CD4-positive, alpha-beta T cell treated with Interleukin-15 for 1 hour (primary cell): ENCODE measurements at places on chromosomes 1 and 21.

GRCh38 chr1:234532503-234532922, 53.5 kb upstream of the TARBP1 start:
- DNase-seq, result no peak

GRCh38 chr1:205991237-205991636, 12.0 kb downstream of the RAB7B start:
- DNase-seq, result no peak

GRCh38 chr1:30982937-30983336, 74.4 kb upstream of the SDC3 start:
- DNase-seq, result no peak

DNA sequence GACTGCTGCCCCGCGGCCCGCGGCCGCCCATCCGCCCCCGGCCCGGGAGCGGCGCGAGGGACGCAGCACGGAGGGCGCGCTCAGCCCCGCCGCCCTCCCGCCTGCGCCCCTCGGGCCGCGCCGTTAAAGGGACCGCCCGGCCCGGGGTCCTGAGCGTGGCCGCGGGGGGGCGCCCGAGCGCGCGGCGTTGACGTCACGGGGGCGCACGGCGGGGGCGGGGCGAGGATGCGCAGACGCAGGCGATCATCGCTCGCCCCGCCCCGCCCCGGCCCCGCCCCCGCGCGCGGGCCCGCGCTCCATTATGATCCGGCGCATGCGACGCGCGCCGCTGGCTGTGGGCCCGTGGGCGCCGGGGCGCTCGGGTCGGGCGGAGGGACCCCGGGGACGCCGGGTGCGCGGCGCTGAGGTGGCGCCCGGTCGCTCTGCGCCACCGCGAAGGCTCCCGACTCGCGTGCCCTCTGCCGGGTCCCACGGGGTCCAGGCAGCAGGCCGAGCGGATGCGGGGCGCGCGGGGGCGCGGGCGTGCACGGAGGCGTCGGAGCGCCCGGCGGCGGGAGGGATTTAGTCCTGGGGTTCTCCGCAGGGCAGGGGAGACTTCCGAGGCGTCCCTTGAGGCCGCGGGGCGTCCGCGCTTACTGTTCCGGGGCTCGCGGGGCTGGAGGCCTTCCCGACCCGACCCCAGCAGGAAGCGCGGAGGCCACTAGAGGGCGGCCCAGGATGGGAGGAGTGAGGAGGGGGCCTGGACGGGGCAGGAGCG, at the start of gene DVL1:
Gene DVL1, minus strand, starts transcription at position 163 of the 757 bp plus-strand sequence. CDS start 353 bp downstream, outside the sequence.
- DNase-seq, result peak; percentile 72

DNA sequence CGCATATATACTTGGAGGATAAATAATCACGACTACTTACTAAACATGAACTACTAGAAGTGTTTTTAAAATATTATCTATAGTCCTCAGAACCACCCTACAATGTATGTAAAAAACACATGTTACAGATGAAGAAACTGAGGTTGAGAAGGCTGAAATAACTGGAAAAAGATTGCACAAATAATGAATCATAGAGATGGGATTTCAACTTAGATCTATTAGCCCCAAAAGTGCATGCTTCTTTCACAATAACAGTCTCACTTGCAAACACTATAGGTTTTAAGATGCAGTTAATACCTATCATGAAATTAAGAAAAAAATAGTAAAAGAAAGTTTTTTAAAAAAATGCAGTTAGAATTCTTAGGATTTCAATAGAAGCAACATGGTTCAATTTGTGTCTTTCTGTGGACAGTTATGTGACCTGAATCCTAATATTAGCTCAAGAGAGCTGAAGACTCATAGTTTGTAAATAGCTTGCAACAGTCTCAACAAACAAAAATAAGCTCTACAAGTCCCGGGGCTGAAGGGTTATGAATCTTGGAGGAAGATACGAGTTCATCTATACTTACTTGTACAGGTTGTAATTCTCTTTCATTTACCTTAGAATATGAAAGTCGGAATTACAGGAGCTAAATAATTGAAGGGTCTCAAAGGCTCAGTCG, 58.6 kb upstream of the NTPCR start:
- no peak for DNase-seq

DNA sequence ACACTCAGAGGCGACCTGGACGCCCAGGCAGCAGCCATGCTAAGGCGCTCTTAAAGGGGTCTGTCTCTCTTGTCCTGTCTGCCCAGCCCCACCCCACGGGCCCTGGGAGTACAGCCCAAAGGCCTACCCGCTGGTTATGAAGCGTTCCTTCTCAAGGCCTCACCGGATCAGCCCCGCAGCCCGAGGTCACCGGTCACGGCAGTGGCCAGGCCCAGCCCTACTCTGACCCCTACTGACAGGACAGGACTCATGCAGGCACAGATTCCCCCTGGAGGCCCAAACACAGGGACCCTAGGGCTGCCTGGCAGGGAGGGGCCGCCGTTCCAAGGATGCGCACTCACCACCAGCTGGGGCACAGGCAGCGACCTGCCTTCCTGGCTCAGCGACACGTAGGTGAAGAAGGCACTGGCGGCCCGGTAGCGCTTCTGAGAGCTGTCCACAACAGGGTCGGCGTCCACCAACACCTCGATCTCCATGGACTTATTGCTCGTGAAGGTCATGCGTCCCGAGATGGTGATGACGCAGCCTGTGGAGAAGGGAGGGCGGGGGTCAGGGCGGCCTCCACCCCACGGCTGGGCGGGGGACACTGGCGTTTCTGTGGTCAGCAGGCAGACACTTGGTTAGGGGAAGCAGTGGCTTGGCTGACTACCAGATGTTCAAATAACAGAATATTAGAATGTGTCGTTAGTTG, 20.0 kb upstream of the GPR153 start:
- no peak for DNase-seq

GRCh38 chr1:73096841-73097240, 814.5 kb upstream of the NEGR1 start:
- DNase-seq, result no peak

GRCh38 chr1:54567961-54568360, 19.9 kb downstream of the ACOT11 start:
- DNase-seq, result no peak

- peak; percentile 40 for DNase-seq
These were observed at the start of gene ARHGEF16 for GRCh38 chr1:3453891-3454810. Gene ARHGEF16 (plus strand): TSS chr1:3454665. CDS start chr1:3463085, 8,420 bp downstream.

- no peak for DNase-seq
These were observed 252.6 kb downstream of the RHOU start for GRCh38 chr1:228987736-228988506.

DNA sequence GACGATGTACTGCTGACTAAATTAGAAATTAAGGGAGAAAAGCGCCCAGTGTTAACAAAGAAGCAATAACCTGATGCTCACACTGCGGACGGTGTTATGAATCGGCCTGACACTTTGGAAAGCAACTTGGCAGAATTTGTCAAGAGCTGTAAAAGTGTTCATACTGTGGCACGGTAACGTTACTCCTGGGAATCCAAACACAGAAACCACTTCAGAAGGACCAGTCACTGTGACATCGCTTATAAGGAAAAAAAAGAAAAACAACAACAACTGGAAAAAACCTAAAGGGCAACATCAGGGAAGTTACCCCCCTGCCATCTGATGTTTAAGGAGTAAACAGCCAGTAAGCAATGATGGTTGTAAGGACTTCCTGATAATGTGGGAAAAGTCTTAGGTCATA, 27.7 kb downstream of the CAPZB start:
- DNase-seq, result no peak

- DNase-seq, result no peak
These were observed 238.4 kb downstream of the C1orf94 start for GRCh38 chr1:34415140-34415539.

GRCh38 chr1:41521766-41522165, 37.3 kb upstream of the EDN2 start:
- no peak for DNase-seq

GRCh38 chr1:71027991-71028390, 19.6 kb downstream of the PTGER3 start:
- no peak for DNase-seq

- peak; percentile 11 for DNase-seq
These were observed 43.0 kb downstream of the SLC19A1 start for GRCh38 chr21:45499201-45499750.

DNA sequence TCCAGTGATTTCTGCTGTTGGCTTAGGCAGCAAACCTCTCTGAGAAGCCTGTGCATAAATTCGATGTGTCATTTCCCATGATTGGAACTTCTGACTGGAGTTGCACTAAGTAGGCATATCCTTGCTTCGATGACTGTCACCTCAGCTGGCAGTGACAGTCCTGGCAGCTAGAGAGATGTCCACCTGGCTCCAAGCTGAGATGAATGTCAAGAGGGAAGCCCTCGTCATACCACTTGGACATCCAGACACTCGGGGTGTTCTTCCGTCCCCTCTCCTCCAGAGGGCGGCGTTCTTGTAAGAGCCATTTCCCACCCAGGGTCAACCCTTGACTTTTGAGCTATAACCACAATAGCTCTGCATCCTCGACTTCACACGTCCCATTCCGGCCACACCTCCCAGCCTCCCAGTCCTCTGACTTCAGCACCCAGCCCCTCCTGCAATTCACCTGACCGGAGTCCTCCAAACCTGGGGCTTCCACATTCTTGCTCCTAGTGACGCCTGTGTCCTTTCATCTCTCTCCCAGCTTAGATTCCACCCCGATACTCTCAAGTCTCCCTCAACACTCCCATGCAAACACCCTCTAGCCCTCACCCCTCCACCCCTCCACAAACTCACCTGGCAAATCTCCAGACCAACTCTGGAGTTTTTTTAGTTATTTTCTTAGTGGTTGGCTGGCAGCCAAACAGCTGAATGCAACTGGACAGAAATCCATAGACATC, 17.3 kb downstream of the CA6 start:
- DNase-seq, result peak; percentile 53

GRCh38 chr1:40392221-40392620, 18.7 kb downstream of the SMAP2 start:
- DNase-seq, result no peak

- no peak for DNase-seq
These were observed 111.5 kb downstream of the SEC16B start for GRCh38 chr1:177858332-177858821.

GRCh38 chr1:56137521-56138505, 441.6 kb downstream of the PLPP3 start:
- DNase-seq, result no peak

DNA sequence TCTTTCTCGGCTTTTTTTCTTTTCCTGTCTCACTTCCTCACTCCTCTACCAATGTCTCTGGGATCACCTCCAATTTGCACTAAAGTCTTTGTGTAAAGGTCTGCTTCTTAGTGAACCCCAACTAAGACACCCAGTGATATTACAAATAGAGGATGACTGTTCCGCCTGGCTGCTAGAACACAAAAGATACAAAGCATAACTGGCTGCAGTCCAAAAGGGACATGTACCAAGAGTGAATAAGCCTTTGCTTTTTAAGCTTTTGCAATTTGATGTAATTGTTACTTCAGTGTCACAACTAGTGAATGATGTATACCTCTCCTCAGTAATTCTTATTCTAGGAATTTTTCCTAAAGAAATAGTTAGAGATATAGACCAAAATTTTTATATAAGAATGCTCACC, 82.8 kb upstream of the BEND5 start:
- DNase-seq, result no peak

DNA sequence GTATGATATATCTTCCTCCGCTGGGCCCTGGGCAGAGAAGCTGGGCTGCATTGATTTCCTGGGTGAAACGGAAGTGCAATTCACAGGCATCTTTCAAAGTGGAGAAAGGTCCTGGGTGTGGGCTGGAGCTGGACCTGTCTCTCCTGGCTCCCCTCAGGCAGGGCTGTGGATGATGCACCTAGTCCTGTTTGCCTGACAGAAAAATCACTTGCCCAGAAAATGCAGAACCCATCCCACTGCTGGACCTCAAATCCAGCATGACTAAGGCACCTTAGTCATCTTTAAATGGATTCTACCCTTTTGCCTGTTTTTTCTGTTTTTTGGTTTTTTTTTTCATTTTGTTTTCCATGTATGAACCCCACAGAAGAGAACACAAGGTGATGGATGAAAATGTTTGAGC, 49.7 kb downstream of the MYSM1 start:
- DNase-seq, result no peak

- DNase-seq, result no peak
These were observed 466.8 kb downstream of the KIF26B start for GRCh38 chr1:245621589-245621988.

DNA sequence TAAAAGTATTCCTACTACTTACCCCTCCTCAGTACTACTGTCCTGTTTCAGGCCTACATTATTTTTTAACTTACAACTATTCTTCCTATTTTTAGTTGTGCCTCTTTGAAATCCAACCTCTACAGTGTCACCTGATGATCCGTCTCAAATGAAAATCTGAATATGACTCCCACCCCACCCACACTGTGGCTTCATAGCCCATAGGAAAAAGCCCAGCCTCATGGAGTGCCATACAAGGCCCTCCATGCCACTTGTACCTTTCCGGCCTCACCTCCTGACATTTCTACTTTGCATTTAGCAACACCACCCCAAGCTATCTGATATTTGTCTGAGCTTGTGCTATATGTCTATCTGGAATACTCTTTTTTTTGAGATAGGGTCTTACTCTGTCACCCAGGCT, 49.3 kb downstream of the TRAF5 start:
- DNase-seq, result no peak

DNA sequence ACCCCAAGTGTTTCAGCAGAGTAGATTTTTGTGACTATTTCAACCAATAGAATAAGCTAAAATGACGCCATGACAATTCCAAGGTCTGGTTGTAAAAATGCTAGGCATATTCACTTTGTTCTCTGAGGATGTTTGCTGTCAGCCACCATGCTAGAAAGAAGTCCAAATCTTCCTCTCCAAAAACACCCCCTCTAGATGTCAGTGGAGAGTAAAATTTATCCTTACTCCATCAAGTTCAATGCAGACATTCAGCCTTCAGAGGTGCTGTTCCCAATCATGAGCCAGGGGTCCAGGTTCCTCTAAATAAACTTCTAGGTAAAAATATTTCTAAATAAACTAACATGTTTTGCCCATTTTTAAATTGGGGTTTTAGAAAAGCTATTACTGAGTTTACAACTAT, 395.4 kb upstream of the ADAMTS5 start:
- DNase-seq, result no peak

GRCh38 chr1:36323636-36324352, at the start of gene EVA1B:
Gene EVA1B (minus strand): TSS chr1:36323645. CDS start chr1:36323037, 608 bp downstream.
- peak; percentile 41 for DNase-seq

DNA sequence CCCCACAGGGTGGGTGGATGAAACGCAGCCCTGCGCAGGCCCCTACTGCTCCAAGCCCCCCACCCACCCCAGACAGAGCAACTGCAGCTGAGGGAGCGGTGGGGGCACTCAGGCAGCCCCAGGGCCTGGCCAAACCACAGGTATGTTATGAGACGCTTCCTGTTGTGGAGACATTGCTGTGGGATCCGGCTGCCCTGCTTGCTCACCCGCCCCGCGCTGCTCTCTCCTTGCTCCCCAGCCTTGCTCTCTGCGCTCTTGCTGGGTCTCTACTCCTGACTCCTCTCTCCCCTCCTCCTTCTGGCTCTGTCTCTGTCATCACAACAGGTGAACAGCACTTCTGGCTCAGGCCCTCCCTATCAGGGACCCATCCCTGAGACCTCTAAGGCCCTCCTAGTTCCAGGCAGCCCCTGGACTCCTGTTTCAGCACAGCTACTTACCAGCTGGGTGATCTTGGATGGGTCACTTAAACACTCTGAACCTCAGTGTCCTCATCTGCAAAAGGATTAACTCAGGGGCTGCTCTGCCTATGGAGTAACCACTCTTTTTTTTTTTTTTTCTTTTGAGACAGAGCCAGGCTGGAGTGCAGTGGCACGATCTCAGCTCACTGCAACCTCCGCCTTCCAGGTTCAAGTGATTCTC, 15.9 kb downstream of the COL8A2 start:
- DNase-seq, result peak; percentile 51
